ENCODE measurements at places on chromosomes 1 and 21.

DNA sequence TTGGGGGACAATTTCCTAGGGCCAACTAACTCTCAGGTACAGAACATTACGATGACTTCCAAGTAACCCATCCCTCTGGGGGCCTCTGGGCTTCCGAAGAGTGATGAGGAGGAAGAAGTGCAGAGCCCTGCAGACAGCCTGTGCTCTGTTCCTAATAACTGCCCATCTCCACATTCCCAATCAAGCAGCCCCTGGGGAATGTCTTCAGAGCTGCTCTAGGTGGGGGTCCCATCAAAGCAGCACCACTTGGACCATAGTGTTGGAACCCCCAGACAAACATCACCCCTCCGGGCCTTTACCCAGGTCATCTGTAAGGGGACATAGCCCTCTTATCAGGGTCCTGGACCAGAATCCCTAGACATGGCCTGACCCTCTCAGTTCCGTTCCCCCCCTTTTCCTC, 357.3 kb downstream of the NPHP4 start:
- no peak for DNase-seq

GRCh38 chr1:203052601-203053000, 26.3 kb downstream of the PPFIA4 start:
- no peak for DNase-seq

DNA sequence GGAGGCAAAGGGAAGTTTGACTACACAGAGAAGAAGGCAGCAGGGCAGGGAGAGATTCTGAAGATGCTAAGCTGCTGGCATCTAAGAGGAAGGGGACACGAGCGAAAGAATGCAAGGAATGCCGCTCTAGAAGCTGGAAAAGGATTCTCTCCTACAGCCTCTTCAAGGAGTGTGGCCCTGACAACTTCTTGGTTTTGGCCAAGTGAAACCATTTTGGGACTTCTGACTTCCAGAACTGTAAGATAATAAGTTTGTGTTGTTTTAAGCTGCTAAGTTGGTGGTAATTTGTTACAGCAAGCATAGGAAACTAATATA, 28.5 kb downstream of the MGST3 start:
- no peak for DNase-seq

GRCh38 chr1:49351768-49352167, 575.1 kb upstream of the BEND5 start:
- peak; percentile 33 for DNase-seq

GRCh38 chr1:200376528-200376927, 33.3 kb downstream of the ZNF281 start:
- DNase-seq = peak; percentile 46

DNA sequence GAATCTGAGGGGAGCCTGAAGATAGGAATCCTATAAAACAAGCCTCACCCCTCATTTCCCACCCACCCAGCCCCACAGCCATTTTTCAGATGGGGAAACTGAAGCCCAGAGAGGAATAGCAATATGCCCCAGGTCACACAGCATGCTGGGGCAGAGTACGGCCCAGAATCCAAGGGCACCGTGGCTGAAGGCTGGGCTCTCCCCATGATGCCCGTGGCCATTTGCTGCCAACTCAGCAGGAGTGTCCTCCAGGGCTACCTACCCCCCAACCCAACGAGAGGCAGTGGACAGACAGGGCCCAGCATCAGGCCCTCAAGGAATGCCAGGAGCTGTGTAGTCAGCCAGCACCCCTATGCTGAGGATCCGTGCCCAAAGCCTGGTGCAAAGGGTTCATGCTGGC, 8.5 kb downstream of the COL16A1 start:
- DNase-seq = no peak

- no peak for DNase-seq
These were observed 5.9 kb downstream of the MX1 start for GRCh38 chr21:41431788-41432548.

DNA sequence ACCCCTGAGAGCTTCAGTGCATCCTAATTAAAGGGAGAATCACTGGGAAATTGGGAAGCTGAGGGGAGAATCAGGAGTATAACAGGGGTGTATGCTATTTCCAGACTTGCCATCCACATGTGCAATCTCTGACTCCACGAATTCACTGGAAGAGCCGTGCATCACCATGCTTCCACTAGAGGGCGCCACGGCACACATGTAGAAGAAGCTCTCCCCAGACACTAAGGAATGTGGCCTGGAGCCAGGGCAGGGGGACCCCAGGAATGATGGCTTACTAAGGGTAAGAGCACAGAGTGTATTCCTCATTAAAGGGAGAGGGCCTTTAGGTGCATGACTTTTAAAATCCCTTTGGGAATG, 81.5 kb downstream of the ABCA4 start:
- DNase-seq = peak; percentile 62

- DNase-seq = no peak
These were observed 28.9 kb downstream of the TSNAX start for GRCh38 chr1:231557411-231557810.

GRCh38 chr1:58648842-58649241, 51.0 kb downstream of the MYSM1 start:
- DNase-seq = no peak

DNA sequence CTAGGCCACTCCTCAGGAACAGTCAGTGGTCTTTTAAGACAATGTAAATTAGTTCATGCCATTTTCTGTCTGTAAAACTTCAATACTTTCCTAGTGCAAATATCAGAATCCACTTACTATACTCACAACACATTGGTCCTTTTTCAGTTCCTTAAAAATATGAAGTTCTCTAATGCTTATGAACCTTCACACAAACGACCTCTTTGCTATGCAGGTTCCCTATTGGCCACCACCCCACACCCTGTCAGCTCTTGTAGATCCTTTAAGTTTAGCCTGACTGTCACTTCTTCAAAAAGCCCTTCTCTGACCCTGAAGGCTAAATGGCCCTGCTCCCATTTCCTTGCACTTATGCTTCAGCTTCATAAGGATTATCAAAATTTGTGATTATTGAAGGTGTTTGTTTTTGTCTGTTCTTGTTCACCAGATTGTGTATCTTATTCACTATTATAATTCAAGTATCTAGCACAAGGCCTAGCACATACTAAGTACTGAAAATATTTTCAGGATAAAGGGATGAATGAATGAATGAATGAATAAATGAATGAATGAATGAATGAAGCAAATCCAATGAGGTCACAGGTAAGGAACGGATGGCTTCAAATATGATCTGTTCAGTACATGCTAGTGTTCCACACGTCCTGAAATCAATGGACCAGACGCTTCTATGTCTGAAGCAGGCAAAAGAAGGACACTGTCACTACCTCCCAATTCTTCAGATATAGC, 373.9 kb downstream of the VAV3 start:
- DNase-seq = no peak

DNA sequence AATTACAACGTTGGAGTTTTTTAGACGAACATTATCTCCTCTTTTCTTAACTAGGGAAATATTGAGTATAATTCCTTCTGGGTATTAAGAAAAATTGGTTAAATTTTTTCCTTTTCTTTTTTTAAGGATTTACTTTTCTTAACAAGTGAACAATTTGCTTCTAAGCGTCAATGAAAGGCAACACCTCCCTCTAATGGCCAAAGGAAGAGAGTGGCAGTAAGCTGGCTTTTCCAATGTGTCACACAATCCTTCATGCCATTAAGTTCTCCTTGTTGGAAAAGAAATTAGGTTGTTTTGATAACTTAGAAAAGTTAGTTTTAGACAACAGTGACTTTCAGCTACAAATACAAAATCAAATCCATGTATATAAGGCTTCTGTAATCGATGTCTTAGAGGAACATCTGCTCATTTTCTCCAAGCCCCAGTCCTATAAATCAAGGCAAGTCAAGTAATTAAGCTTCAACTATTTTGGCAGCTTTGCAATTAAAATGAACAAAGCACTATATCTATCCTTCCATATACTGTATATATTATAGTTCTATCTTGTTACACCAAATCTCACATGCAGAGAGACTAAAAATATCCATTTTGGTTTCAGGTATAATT, 62.8 kb downstream of the EDEM3 start:
- peak; percentile 55 for DNase-seq

- DNase-seq = no peak
These were observed 107.4 kb downstream of the LYST start for GRCh38 chr1:235759336-235759735.

DNA sequence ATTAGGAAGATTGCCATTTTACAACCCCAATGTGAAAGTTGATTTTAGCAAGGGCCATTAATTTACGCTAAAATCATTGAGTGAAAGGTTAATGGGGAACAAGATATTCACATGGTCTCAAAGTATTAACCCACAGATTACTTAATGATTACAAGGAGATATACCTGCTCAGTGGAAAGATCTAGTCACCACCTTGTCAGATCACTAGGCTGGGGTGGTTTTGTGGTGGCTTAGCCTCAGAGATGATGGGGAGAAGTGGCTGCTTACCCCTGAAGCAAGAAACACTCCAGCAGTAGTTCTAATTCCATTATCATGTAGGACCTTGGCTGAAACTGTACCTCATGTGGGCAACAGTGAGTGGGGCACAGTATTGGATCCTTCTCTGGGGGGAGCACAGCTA, 20.1 kb upstream of the TRIM33 start:
- DNase-seq = no peak

GRCh38 chr1:230867903-230868735, at the start of gene C1orf198:
TSS of gene C1orf198 (minus strand) at chr1:230868521. CDS start at chr1:230868512, 9 bp downstream.
- no peak for DNase-seq

DNA sequence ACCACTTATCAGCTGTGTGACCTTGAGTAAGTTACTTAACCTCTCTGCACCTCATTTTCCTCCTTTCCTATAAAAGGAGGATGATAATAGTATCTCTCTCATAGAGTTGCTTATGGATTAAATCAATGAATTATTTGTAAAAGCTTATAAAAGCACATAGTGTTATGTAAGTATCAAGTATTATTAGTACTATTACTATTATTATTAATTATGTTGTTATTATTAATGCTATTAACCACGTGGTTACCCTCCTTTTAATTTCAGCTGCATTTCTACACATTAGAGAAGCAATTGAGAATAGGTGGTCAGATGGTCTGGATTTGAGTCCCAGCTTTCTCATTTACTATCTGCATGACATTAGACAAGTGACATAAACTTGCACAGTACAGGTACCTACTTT, 58.1 kb upstream of the WNT4 start:
- DNase-seq = no peak

GRCh38 chr1:36900128-36900527, 134.2 kb downstream of the GRIK3 start:
- DNase-seq = no peak

- DNase-seq = peak; percentile 22
These were observed 41.4 kb downstream of the KCNK1 start for GRCh38 chr1:233655301-233655740.

- DNase-seq = no peak
These were observed 170.5 kb downstream of the TTLL7 start for GRCh38 chr1:83828456-83828855.

DNA sequence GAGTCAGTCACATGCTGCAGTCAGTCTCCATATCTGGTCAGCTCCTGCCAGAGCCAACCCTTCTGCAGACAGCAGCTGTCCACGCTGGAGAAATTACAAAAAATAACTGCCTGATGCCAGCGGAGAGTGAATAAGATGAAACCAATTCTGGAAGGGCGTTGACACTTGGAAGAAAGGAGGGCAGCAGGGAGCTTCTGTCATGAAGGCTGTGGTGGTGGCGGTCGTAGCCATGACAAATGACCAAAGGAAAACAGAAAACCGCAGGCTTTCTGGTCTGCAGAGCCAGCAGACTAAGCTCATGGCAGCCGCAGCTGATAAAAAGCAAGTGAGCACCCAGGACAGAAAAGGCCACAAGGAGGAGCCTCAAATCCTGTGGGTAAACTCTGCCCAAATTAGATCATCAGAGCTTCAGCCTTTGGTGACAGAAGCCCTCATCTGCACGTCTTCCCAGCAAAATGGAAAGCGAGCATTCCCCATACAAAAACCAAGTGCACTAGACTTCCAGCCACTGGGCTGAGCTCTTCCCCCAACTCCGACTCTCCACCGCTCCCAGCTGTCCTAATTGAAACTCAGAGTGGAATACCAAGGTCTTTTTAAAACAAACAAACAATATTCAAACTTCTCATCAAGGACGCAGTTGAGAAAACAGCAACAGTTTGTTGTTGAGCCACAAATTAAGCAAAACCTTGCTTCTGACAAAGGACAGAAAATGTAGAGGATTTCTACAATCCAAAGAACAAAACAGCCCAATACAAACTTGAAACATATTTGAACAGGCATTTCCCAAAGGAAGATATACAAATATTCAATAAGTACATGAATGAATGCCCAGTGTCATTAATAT, 28.7 kb downstream of the RSPH1 start:
- peak; percentile 96 for DNase-seq

DNA sequence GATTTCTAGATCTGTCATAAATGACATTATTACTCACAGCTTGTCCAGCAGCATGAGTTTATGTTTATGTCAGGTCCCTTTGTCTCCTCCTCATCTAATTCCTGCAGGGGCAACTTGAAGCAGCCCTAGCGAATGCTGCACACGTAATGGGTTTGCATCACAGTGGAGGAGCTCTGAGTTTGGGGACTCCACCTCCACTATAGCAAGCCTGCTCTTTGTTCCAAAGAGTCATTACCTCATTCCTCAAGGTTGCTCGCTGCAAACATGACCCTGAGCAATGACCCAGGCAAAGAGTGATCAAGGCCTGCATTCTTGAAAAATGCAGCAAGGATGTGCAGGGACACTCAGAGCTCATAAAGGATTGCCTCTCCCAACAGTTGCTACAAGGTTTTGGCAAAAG, 261.9 kb downstream of the HHIPL2 start:
- no peak for DNase-seq

GRCh38 chr1:119687434-119688079, 24.2 kb upstream of the PHGDH start:
- DNase-seq = no peak

DNA sequence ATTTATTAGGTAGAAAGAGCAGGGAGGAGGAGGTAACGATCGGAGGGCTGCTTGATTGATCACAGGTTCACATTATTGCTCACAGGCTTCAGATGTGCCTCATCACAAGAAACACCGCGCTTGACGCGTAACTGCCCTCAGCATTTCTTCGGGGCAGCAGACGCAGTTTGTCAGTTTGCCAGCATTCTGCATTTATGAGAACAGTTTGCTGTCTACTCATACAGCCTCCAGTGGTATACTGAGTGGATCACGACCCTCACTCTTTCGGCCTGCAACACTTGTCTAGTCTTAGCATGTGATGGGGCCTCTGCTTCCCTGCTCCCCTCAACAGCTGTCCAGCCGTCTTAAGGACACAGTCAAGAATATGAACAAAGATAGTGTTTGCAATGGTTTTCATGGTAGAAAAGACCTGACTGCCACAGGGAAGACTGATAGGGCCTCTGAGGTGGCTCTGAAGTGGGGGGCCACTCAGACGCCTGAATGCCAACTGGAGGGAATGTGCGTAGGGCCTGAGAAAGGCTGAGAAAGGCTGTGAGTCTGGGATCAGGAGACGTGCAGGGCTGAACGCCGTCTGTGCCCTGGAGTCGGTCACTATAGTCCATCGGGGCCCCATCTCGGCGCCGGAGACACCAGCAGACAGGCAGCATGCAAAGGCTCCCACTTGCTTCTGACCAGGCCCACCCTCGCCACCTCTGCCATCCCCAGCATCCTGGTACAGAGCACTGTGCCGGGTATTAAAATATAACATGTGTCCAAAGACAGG, 45.0 kb downstream of the UBE2G2 start:
- no peak for DNase-seq

DNA sequence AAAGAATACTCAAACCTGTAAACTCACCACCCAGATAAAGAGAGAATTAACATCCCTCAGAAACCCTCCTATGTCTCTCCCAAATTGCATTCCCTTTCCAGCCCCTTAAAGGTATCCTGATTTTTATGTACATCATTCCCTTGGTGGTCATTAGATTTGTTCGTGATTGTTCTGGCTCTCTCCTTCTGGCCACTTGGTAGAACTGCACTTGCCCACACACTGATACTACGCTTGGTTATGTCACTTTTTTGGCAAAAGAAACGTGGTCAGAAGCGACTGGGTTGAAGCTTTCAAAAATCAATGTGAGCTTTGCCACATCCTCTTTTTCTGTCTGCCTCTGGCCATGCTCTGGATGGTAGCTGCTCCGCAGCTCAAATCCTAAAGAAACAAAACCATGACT, 76.3 kb downstream of the KRTAP19-8 start:
- no peak for DNase-seq

All from A172 (cell line).